ENCODE measurements at places on chromosomes 3 and 15.

DNA sequence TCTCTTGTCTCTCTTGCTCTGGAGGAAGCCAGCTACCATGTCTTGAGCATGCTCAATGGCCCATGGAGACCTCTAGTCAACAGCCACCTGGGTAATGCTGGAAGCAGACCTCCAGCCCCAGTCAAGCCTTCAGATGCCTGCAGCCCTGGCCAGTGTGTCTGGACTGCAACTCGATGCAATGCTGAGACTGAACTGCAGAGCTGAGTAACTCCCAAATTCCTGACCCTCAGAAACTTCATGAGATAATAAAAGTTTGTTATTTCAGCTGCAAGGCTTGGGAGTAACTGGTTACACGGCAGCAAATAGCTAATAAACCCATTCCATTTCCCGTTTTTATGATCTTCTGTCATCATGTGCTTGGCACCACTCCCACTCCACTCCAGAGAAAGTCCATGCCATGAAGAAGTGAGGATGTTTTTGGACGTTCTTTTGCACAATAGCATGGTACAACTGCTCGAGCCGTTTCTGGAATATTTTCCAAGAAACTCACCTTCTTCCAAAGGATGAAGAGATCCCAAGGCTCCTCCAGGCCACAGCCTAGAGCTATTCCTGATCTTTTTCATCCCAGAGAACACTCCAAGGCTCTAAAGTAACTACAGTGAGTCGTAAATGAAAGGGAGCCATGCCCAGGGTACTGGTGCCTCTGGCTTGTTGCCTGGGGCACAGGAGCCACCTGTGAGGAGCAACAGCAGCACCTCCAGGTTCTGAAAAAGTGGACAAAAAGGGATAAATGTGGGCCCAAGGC is 72.0 kb upstream of the KLF13 start:
- DNase-seq = no peak

GRCh38 chr3:48026951-48027908 is 11.0 kb upstream of the MAP4 start:
- no peak for DNase-seq

- no peak for DNase-seq
Observed at GRCh38 chr3:183845608-183846288, 20.4 kb upstream of the MAP6D1 start.

GRCh38 chr15:62446984-62447383 is 281.9 kb upstream of the C2CD4B start:
- no peak for DNase-seq

- no peak for DNase-seq
Observed at GRCh38 chr3:147371771-147372340, 34.5 kb downstream of the ZIC4 start.

- DNase-seq = no peak
Observed at GRCh38 chr15:69830876-69831275, 266.8 kb downstream of the TLE3 start.

DNA sequence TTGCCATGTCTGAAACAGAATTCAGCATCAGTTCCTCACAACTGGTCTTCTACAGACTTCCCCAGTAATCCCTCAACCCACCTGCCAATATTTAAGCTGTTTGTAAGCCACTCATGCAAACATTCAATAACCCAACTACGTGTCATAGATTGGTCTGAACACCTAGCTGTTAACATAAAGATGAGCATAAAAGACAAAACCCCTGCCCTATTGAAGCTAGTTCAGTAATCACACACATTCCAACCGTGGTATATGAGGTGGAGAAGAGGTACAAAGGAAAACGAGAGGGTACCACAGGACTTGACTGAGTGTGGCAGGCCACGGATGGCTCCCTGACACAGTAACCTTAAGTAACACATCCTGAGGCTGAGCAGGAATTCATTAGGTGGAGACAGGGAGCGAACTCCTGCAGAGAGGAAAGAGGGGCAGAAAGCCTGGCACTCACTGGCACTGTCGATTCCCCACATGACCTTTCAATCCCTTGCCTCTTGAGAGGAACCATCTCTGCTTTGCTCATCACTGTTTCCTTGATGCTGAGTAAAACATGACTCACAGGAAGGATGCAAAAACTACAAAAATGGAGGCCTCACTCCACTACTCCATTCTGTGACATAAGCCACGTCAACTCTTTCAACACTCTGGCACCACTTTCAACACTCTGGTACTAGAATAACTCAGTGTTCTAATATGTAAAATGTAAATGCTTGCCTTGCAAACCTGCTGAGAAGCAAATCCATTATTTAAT is 31.3 kb downstream of the RPN1 start:
- DNase-seq = no peak

- DNase-seq = no peak
Observed at GRCh38 chr3:105876780-105877327, 8.0 kb upstream of the CBLB start.

GRCh38 chr3:61955483-61955882 is 394.1 kb downstream of the PTPRG start:
- DNase-seq = no peak

GRCh38 chr3:158789592-158789991 is 12.3 kb upstream of the MFSD1 start:
- DNase-seq = no peak

DNA sequence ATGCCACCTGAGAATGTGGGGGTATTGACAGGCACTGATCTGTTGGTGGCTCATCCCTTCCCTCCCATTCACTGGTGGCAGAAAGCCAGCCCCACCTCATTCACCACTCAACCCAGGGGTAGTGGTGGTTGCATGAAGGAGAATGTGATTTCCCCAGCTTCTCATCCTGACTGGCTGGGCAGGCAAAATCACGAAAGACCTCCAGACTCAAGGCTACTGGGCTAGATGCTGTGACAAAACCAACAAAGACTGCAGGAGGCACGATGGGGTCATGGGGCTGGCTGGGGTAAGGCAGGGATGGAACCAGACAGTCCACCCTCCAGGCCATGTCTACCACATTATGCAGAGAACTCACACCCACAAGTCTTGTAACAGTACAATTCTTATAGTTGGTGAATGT is 33.9 kb downstream of the FSTL1 start:
- no peak for DNase-seq

DNA sequence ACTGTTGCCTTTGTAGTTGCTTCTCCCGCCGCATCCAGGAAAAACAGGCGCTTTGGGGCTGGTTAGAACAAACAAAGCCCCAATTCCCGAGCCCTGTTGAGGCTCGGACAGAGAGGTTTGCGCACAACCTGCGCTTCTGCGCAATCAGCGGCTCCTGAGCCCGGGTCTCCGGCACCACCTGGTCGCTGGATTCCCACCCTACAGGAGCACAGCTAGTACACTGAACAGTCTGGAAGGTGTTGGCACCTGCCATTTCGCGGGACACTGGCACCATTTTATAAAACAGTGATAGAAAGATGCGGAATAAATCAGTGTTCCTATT is 13.8 kb downstream of the ZIC4 start:
- no peak for DNase-seq

DNA sequence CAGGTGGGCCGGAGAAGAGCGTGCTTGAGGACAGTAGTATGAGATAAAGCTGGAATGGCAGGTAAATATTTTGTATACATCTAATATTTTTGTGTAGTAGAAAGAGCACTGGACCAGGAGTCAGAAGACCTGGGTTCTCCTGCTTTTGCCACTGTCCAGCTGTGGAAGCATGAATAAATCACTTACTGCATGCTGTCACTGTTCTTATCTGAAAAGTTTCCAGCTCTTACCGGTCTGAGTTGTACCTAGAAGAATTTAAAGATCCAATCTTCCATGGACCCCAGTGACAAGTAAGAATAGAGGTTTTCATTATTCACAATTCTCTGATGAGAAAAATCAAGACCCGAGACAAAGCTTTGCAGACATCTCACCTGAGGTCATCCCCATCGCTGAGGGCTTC is 5.9 kb downstream of the XPC start:
- no peak for DNase-seq

DNA sequence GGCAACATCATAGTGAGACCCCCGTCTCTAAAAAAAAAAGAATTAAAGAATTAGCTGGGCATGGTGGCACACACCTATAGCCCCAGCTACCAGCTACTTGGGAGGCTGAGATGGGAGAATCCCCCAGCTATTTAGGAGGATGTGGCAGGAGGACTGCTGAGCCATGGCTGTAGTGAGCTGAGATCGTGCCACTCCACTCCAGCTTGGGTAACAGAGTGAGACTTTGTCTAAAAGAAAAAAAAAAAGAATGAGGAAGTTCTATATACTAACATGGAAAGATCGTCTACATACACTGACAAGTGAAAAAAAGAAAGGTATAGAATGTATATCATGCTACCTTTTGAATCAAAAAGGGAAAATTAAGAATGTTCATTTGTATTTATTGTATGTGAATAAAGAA is 83.9 kb upstream of the CDAN1 start:
- DNase-seq = no peak

- no peak for DNase-seq
Observed at GRCh38 chr15:61151791-61152190, 77.3 kb downstream of the RORA start.

DNA sequence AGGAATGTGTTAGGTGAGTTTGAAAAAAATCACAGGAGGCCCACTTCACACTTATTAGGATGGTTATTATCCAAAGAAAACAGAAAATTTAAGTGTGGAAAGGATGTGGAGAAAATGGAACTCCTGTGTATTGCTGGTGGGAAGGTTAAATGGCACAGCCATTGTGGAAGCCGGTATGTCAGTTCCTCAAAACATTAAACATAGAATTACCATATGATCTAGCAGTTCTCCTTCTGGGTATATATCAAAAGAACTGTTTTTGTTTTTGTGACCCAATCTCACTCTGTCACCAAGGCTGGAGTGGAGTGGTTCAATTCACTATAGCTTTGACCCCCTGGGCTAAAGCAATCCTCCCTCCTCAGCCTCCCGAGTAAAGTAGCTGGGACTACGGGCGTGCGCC is 10.4 kb upstream of the ZFYVE19 start:
- DNase-seq = no peak

- peak; percentile 10 for DNase-seq
Observed at GRCh38 chr3:28726840-28727239, 378.2 kb upstream of the AZI2 start.

GRCh38 chr3:24952388-24952787 is 457.7 kb upstream of the THRB start:
- no peak for DNase-seq

GRCh38 chr3:58474967-58475578 is 16.8 kb upstream of the KCTD6 start:
- DNase-seq = no peak

All from stimulated activated CD4-positive, alpha-beta T cell treated with anti-CD3 and anti-CD28 coated beads, Interleukin-2, amount 100 ng/mL, for 24 hours (primary cell).